ENCODE measurements at places on chromosomes 4 and X.

DNA sequence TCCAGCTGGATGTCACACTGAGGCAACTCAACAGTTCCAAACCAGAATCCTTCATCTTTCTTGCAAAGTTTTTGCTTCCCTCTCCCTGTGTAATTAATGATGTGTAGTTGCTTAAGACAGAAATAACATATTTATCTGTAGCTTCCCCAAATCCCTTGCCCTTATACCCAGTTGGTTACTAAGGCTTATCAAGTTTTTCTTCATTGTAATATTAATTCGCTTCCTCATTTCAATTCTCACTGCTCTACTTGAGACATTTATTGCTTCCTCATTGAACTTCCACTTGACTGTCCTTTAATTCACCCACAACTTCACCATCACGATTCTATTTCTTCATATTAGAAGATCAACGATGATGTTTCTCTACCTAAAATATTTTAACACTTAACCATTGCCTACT is 386.6 kb upstream of the CPEB2 start:
- no peak for DNase-seq

DNA sequence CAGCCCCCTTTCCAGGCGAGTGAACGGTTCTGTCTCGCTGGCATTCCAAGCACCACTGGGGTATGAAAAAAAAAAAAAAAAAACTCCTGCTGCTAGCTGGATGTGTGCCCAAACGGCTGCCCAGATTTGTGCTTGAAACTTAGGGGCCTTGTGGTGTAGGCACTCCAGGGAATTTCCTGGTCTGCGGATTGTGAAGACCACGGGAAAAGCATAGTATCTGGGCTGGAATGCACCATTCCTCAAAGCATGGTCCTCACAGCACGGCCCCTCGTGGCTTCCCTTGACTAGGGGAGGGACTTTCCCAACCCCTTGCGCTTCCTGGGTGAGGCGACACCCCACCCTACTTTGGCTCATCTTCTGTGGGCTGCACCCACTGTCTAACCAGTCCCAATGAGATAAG is 516.8 kb upstream of the FAM241A start:
- no peak for DNase-seq

DNA sequence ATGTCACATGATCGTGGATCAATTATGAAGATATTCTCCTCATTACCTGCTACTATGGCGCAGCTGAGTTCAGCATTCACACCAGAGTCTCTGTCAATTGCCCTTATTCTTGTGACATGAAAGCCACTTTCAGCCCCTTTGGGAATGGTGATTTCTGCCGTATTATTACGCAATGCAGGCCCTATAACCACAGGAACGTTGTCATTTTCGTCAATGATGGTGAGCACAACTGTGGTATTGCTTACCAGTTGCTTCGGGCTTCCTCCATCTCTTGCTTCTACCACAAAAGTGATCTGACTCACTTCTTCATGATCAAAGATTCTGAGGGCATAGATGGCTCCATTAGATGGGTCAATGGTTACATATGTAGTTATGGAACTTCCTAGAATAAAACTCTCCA is 2.1 kb downstream of the PCDH18 start:
- no peak for DNase-seq

- no peak for DNase-seq
Observed at GRCh38 chr4:38144031-38144430, 183.8 kb downstream of the PTTG2 start.

DNA sequence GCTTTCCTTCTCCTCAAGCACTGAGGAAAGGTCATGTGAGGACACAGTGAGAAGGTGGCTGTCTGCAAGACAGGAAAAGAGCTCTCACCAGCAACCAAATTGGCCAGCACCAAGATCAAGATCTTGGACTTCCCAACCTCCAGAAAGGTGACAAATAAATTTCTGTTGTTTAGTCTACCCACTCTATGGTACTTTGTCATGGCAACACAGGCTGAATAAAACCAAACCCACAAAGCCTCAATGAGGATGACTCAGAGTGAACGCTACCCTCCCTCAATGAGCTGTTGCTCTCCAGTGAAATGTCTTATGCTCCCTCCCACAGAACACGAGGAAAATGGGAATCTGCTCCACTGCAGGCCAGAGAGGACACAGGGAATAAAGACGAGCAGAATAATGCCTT is 244.1 kb downstream of the RAB28 start:
- DNase-seq = peak; percentile 24

GRCh38 chr4:106690487-106690886 is 321.9 kb upstream of the GIMD1 start:
- DNase-seq = no peak

DNA sequence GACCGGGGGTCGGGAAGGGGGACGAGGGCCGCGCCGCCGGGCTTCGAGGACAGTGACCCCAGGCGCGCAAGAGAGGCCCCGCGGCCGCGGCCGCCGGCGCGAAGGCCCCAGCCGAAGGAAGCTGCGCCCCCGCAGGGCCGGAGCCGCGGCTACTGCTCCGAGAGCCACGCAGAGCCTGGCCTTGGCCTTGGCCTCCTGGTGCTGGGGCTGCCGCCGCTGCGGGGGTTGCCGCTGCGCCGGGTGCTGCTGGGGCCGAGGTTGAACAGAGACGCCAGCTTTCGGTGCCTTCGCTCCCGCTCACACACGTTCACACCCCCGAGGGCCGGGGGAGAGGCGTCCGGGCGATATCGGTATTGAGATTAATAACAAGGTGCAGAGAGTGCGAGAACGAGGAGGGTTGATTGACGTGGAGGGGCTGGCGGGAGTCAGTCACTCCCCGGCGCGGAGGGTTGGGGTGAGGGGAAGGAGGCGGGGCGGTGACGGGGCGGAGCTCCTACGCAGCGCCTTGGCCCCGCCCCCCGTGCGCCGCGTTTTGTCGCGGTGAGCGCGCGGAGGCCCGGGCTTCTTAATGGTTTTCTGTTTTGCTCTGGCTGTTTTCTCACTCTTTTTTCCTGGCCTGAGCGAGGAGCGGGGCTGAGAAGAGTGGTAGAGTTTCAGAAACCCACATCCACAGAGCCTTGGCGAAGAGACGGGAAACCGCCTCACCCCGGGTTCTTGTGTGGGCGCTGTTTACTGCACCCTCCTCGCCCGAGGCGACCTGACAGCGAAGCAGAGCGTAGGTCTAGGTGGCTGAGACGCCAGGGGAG is 878 bp upstream of the CNOT6L start:
- DNase-seq = peak; percentile 51

DNA sequence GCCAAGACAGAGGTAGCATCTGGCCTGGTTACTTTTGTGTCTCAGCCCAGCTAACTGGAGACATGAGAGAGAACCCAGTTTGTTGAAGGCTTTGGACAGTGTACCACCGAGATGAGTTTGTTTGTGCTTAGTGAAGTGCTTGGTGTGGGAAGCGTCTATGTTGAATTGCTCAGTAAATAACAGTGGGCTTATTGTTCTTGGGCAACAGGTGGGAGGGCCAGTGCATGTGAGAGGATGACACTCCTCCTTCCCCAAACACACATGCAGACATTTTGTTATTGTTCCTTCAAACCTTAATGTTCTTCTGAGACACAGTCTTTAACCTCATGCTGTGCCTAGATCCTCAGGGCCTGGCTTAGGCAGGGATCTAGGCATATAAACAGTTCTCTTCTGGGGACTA is 39.7 kb downstream of the MSN start:
- no peak for DNase-seq

- no peak for DNase-seq
Observed at GRCh38 chrX:1419545-1420355, 27.8 kb upstream of the SLC25A6 start.

Data from H54 (cell line).